ENCODE measurements at places on chromosomes 2 and 18. TPM values are rescaled to one million over a fixed set of nuclear protein-coding genes. Genes with fewer than 3 reads are reported as not detected.

The RAB6C gene
- total RNA-seq = 0.44 TPM

The SKOR2 gene
- 1.2 TPM for total RNA-seq

The EFEMP1 gene
- total RNA-seq = 228 TPM

The SF3B1 gene
- total RNA-seq = 497 TPM

The SRD5A2 gene
- 6.9 TPM for total RNA-seq

The CPO gene
- total RNA-seq = not detected

The ADD2 gene
- total RNA-seq = 64.5 TPM

The IKZF2 gene
- 29.0 TPM for total RNA-seq

The OSBPL6 gene
- 10.1 TPM for total RNA-seq

The FEV gene
- total RNA-seq = not detected

The RPRM gene
- 10.5 TPM for total RNA-seq

The TTC39C gene
- total RNA-seq = 32.9 TPM

The PLCL1 gene
- total RNA-seq = 19.9 TPM

The GAL3ST2 gene
- total RNA-seq = 0.71 TPM

The FSHR gene
- total RNA-seq = not detected

The REG3A gene
- total RNA-seq = not detected

The MATN3 gene
- total RNA-seq = 0.93 TPM

The TIGD1 gene
- total RNA-seq = 9.6 TPM

The LOXL3 gene
- 22.8 TPM for total RNA-seq

The EIF2B4 gene
- 30.0 TPM for total RNA-seq

The EFHD1 gene
- total RNA-seq = 5.9 TPM

The ZNF385B gene
- 30.8 TPM for total RNA-seq

The C18orf32 gene
- total RNA-seq = 51.0 TPM

The KRTCAP3 gene
- total RNA-seq = not detected

The KIF5C gene
- total RNA-seq = 90.0 TPM

The BBS5 gene
- 33.8 TPM for total RNA-seq

The NOSTRIN gene
- total RNA-seq = 8.8 TPM

All from camera-type eye (tissue), 1 donor.